ENCODE measurements at places on chromosomes 4 and X. TPM values are rescaled to one million over a fixed set of nuclear protein-coding genes. Genes with fewer than 3 reads are reported as not detected.

DNA sequence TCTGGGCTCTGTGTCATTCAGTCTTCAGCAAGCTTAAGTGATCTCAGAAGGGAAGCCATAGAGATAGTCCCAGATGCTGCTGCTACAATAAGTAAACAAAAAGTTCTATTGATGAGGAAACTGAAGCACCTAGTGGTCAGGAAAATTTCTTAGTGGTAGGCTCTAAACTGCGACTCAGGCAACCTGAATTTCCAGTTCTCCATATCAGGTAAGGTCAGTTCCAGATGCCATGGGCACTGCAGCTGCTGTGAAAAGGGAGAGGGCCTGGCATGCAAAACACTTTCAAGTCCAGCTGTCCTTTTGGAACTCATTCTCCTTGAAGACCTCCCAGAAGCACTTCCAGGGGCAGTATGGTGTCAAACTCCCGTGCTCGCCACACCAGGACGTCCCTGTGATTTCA, 46.2 kb downstream of the REELD1 start:
- DNase-seq: no peak

- no peak for DNase-seq
These were observed 120.4 kb downstream of the PCDH7 start for GRCh38 chr4:30840571-30840970.

DNA sequence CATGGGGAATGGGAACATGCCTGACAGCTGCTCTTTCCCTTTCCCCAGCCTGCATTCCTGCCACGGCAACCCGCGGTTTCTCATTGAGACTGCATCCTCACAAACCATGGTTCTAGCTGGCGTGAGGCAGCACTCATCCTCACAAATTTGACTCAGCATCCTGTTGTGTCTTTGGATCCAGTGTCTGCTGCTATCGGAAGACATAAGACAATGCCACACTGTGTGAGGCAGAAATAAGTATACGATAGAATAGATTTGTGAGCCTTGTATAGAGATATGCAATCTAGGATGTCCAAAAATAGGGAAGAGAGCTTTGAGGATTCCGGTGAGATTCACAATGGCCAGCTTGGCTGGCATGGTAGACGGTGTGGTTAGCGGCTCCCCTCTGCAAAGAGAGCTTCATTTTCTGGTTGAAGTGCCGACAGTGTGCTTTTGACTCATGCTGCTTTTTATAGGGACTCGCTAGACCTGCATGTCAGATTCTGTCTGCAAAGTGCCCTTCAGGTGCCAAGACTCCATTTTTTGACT, 161.3 kb upstream of the PSAPL1 start:
- DNase-seq: peak; percentile 32

DNA sequence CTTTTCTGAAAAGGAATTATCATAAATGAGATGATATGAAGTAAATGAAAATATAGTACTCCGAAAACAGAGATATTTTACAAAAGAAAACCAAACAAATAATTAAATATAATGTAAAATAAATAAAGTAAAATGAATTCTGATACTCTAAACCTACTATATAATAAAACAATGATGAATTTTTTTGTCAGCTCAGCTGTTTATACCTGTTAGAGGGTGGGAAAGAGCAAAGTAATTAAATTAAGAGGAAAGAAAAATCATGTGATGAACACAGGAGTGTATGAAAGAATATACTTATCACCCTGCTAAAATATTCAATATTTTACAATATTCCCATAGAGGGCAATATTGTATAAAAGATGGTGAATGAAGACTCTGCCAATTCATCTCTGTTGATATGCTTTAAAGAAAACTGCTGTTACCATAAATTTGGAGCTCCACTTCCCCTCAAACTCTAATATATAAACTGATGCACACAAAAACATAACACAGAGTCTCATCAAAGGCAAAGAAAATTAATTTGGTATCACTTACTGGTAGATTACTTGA, 6.5 kb upstream of the NDST4 start:
- DNase-seq: no peak

DNA sequence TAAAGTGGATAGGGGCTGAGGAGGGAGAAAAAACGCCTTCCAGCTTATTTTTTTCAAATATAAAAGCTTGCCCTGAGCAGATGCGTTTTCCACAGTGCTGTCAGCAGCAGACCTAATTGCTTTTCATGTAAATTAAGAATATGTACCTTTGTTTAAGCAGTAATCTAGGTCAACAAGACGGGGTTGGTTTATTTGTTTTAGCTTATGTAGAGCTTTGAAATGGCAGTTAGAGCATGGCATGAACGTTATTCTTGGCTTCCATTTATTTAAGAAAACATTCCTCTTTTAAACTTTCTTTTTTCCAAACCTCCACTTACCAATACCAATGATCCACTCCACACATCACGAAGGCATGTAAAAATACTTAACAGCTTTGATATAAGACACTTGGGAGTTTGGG, 220.3 kb upstream of the TENM3 start:
- no peak for DNase-seq

DNA sequence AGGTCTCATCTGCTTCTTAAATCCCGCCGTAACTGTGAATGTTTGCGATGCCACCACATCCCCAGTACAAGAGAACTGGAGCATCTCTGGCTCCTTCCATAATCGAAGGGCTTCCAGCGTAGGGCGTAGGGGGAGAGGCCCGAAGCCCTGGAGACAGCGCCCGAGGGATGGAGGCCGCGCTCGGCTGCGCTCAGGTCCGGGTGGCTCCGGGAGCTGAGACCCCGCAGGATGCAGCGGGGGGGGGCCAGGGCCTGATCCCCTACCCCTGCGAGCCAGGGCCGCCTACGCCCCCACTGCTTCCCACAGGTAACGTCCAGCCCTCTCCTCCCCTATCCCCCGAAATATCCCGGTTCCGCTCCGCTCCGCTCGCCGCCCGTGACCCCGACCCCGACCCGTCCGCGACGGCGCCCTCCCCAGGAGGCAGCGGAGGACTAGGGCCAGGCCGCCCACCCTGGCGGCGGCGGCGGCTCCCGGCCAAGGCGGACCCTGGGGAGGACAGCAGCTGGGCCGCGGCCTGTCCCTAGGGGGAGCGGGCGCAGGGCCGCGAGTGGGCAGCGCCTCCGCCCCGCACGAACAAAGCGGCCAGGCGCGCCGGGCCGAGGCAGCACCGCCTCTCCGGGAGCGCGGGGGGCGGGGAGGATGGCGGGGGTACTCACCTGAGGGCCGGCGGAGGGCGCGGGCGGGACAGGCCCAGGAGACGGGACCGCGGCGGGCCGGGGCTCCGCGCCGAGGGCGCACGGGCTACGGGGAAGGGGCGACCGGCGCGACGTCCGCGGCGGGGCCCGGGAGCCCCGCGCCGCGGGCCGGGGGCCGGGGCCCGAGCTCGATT, 723 bp downstream of the WDFY3 start:
- peak; percentile 80 for DNase-seq

The GSTCD gene
- total RNA-seq: 13.9 TPM

The CT45A1 gene
- not detected for total RNA-seq

The SYN1 gene
- 34.2 TPM for total RNA-seq

The CHIC1 gene
- 5.6 TPM for total RNA-seq

The CXorf49 gene
- total RNA-seq: not detected

The STOX2 gene
- total RNA-seq: 26.7 TPM

The FGA gene
- not detected for total RNA-seq

The TMSB15A gene
- 213 TPM for total RNA-seq

The MRPL1 gene
- total RNA-seq: 20.1 TPM

The KLHL4 gene
- 39.9 TPM for total RNA-seq
